Caki2 (cell line): ENCODE measurements at places on chromosomes 6 and 20. TPM values are rescaled to one million over a fixed set of nuclear protein-coding genes. Genes with fewer than 3 reads are reported as not detected.

Gene CFAP61
- 0.07 and 0.14 TPM in 2 replicates for total RNA-seq

Gene WFDC10B
- total RNA-seq = not detected in 2 replicates

Gene STMND1
- not detected in 2 replicates for total RNA-seq

Gene IP6K3
- total RNA-seq = 0.07 and 0.12 TPM in 2 replicates

Gene CRISP3
- not detected in 2 replicates for total RNA-seq

Gene GHRH
- total RNA-seq = not detected in 2 replicates

Gene CLPSL2
- not detected in 2 replicates for total RNA-seq

Gene PRPH2
- total RNA-seq = not detected in 2 replicates

Gene LRP11
- total RNA-seq = 18.8 and 23.2 TPM in 2 replicates
